ENCODE measurements at places on chromosomes 4 and X.
A peak's percentile ranks its signal among the peaks of the same experiment; 100 is the strongest.

- no peak for DNase-seq
Measured at GRCh38 chr4:158588285-158588684, 66.6 kb downstream of the RXFP1 start.

- DNase-seq = no peak
Measured at GRCh38 chr4:149836546-149836945, 20.9 kb upstream of the IQCM start.

- no peak for DNase-seq
Measured at GRCh38 chr4:147964266-147964880, 232.5 kb downstream of the ARHGAP10 start.

- DNase-seq = no peak
Measured at GRCh38 chr4:150240011-150240410, 161.8 kb downstream of the DCLK2 start.

DNA sequence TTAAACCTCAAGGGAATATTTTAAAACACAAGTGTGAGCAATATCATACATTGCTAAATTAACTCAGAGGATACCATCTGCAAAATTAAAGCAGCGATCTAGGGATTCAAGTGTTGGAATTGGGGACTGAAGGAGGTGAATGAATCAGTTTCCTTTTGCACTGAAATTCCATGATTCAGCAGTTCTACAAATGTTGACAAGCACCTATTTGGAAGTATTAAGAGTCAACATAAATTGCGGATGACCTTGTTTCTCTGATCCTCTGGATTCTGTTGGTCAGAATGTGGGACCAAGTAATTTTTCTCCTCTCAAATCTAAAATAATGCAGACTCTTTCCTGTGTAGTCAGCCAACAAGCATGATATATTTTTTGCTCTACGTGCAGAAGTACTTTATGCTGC, 78.8 kb downstream of the LDB2 start:
- DNase-seq = no peak

GRCh38 chrX:29143356-29143755, 556.1 kb downstream of the IL1RAPL1 start:
- DNase-seq = peak; percentile 31

DNA sequence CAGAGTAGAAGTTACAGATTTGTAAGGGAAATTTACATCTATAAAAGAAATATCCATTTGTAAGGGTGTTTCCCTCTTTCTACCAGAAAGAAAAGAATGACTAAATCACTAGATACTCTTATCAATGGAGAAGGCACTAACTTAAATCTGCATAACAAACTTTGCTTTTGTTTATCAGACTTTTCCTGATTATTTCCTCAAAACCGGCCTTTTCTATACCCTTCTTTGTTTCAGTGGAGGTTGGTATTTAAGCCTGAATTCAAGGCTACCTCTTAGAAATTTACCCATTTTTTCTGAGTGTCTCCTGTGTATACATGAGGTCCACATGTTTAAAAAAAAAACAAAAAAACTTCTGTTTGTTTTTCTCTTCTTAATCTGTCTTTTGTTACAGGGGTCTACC, 80.4 kb upstream of the GRPR start:
- no peak for DNase-seq

DNA sequence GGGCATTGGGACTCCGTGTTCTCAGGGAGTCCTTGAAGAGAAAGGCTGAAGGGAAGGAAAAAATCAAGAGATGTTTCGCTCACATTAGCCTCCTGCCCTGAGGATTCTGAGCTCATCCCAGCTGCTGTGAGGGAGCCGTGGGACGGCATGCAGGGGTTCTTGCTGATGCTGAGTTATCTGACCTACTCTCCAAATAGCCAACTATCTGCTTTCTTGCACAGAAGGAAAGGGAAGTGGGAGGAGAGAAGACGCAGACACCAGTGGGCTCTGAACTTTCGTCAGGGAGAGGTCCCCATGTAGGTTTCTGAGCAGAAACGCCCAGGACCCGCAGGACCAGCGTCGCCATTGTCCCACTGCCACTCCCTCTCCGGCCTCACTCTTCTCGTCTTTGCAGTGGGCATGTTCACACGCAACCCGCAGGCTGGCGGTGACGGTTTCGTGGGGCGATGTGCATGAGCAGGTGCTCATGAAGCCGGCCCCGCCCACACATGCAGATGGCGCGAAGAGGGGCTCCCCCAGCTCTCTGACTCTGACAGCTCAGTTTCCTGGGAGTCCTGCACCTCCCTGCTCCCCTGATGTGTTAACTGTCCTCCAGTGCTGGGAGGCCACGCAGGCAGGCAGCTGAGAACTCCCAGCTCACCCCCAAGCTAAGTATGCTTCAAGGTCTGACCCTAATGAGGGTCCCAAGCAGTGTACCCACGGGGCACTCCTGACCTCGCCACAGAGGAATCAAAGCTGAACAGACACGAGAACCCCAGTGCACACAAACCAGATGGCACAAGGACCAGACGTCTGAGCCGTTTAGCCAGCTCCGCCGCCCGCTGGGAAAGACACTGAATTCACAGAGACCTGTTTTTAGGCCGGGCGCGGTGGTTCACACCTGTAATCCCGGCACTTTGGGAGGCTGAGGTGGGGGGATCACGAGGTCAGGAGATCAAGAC, 13.6 kb upstream of the ABLIM2 start:
- DNase-seq = no peak

DNA sequence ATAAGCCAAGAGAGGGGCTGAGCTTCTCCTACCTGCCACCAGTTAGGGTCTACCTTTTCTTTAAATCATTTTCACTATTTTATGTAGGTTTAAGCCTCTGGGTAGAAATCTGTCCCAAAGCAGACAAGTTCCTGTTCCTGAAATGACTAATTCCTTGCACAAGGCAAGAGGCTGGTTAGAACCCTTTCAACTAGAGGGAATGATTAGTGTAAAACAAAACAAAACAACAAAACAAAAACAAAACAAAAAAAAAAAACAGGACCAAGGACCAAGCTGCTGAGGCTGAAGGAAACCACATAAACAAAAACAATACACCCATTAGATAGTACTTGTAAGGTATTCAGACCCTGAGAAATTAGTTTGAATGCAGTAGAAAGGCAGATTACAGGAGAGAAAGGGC, 62.7 kb downstream of the MAML3 start:
- DNase-seq = no peak

DNA sequence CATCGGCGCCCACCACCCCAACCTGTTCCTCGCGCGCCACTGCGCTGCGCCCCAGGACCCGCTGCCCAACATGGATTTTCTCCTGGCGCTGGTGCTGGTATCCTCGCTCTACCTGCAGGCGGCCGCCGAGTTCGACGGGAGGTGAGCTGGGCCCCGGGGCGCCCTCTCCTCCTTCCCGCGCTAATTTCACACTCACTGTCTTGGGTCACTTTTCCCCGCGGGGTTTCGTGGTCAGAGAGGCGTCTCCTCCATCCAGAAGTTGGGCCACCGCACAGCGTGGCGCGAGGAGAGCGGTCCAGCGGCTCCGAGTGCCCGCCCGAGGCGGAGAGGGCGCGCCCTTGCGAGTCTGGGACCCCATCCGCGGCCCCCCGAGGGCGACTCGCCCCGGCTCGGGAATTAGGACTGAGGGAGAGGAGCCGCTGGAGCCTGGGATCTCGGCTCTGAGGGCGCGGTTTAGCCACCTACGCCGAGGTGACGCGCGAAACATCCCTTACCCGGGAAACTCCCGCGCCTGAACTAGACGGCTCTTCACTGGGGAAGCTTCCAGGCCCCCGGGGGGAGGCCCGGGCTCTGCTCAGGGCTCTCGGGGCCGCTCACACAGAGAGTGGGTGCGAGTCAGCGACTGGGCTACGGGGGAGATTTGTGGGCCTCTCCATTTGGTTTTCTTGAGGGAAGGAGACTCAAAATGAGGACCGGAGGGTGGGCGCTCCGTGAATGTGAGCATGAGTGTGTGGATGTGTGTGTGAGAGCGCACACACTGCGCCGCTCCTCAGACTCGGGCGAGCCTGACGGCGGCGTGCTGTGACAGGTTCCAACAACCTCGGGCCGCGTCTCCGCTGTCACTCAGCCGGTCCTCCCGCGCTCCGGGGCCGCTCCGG, 551 bp downstream of the NPNT start:
- DNase-seq = no peak

DNA sequence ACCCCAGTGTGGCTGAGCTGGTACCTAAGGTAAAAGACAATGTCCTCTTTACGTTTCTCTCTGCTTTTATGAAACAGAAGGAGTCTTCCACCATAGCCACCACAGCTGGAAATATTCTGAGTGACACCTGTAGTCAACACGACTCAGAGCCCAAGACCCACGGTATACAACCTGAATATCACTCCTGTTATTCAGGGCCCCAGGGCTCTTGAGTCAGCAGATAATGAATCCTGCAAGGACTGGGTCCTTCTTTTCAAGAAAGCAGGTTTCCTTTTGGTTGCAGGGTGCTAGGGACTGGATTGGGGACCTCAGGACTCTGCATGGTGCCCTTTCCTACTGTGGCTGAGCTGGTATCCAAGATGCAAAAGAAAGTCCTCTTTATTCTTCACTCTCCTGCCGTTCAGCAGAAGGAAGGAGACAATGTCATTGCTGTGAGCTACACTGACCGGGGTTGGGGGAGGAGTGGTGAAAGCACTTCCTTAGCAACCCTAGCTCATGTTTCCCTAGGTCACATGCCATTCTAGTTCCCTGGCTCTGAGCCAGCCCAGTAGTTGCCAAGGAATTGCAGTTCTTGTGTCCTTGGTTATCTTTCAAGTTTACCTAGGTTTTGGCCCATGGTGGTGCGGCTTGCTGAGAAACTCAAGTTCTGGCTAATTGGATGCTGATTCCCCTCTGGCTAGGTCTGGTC, 23.7 kb upstream of the UNC5C start:
- peak; percentile 60 for DNase-seq

DNA sequence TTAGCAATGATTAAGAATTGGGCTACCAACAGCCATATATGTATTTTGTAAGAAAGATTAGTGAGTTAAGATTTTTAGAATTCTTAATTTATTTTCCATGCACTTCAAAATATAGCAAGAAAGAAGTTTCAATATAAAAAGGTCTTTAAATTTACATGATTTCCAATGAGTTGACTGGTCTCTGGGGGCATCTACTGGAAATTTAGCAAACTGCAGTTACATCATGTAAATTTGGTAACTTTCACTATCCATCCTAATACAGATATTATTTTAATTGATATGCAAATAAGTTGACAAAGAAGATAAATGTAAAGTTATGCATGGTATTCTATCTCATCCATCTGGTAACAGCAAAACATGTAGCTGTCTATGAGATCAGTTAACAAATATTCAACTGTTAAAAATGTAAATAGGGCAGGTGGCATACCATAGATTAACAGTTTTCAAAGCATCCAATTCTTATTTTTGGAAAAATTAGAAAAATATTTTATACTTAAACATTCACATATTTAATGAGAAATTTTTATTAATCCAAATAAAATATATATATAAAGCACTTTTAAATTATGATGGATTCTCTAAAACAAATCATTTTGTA, 29.1 kb downstream of the TTC29 start:
- DNase-seq = peak; percentile 41

DNA sequence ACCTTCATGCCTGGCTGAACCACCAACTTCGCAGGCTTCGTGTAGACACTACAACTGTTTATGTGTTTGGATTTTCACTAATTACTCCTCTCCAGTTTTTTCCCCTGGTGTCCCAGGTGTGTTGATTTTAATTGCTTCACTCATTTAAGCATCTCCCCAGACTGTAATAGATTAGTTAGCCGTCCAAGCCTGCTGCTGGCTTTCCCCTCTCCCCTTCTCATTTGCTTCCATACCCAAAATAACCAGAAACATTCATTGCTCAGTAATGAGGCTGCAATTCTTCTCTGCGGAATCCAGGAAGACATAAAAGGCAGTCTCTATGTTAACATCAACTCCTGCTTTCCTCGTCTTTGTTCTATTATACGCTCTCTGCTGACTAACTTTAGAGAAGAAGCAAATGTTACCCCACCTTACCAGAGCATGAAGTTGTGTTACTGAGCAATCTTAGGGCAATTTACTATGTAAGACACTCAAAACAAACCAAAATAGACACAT, 37.9 kb upstream of the SCRG1 start:
- no peak for DNase-seq

GRCh38 chrX:155065035-155065734, 5.8 kb downstream of the CMC4 start:
- no peak for DNase-seq

GRCh38 chr4:170374770-170375169, 285.0 kb upstream of the AADAT start:
- peak; percentile 12 for DNase-seq

DNA sequence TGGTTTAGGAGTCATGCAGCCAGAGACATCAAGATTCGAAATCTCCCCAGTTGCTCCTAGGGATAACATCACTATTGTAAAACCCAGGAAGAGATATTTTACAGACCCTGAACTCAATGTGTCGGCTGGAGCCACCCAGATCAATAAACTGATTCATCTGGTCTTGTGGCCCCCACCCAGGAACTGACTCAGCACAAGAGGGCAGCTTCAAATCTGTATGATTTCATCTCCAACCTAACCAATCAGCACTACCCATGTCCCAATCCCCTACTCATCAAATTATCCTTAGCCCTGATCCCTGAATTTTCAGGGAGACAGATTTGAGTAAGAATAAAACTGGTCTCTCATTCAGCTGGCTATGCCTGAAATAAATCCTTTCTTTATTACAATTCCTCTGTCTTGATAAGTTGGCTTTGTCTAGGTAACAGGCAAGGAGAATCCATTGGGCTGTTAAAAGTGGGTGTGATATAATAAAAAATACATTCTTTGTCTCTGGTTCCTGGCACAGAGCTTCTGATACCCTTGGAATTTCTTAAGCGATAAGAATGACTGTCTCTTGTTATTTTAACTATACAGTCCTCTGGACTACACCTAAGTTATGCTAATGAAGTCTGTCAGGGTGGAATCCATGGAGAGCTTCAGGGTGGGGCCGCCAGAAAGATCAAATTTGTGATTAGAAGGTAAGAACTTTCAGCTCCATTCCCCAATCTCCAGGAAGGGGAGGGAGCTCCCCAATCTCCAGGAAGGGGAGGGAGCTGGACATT, 44.3 kb upstream of the TNIP3 start:
- no peak for DNase-seq

DNA sequence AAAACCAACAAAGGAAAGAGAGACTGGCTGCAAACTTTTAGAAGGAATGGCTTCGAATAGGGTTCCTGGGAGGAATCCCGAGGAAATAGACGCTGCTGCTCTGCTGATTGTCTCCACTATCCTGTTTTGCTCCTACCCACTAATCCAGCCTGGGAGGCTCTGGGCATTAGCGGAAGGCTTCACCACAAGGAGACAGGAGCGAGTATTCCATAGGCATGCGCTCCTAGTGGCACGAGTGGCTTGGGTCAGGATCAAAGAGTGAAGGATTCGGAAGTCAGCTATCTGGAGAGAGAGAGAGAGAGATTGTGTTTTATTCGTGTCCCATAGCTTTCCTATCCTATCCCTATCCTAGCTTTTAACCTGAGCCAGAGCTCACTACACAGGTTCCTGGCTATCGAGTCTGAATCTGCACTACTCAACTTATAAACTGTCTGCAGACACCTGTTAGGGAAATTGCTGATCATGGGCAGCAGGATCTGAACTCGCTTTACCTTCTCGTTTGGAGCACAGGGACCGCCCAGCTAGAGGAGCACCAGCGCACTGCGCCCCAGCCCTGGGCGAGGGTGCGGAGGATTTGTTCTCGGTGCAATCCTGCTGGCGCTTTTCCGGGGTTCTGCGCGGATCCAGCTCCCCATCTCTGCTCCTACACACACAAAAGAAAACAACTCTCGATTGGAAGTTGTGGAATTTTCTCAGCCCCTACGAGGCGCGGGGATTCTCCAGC, 740 bp upstream of the NPY2R start:
- no peak for DNase-seq
